ENCODE measurements at places on chromosomes 2 and 18. TPM values are rescaled to one million over a fixed set of nuclear protein-coding genes. Genes with fewer than 3 reads are reported as not detected.

DNA sequence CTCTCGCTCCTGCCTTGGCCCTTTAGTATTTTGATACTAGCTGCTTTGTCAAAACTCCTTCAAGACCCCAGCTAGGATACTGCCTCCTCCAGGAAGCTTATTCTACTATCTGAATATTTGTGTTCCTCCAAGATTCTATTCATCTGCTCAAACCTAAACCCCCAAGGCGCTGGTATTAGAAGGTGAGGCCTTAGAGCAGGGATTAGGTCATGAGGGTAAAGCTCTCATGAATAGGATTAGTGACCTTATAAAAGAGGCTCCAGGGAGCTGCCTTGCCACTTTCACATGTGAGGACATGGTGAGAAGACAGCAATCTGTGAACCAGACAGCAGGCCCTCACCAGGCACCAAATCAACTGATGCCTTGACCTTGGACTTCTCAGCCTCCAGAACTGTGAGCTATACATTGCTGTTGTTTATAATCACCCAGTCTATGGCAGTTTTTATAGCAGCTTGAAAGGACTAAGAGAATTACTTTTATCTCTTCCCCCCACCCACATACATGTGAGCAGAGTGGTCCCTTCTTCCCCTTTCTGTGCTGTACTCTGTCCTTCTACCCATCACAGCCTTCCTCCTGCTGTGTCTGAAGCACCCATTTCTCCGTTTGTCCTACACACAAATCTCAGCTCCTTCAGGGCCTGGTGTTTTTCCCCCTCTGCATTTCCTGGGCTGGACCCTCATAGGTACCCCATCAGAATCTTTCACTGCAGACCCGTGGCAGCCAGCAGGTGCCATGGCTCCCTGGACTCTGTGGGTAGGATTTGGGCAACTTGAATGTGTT lies 54.5 kb downstream of the HS1BP3 start:
- ATAC-seq, result no peak

DNA sequence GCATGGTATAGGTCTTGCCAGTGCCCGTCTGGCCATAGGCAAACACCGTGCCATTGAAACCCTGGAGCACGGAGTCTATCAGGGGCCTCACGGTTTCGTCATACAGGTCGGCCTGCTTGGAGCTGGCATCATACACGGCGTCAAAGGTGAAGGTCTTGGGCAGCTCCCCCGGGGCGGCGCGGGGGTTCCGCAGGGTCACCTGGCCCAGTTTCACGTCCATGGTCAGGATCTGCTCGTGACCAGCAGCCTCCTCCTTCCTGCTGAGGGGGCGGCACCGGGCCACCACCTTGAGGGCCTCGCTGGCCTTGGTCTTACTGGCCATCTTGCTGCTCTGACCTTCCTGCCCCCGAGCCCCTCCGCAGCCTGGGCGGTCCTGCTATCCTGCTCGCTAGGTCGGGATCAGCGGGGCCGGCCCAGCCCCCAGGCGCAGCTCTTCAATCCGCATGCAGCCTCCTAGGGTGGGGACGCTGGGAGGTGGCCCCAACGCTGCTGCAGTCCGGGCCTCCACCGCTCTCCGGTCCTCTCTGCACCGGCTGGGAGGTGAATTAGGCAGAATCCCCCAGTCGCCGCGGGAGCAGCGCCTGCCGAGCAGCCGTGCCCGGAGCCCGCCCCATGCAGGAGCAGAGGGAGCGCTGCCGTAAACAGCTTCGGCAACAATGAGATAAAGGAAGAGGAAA lies 563 bp downstream of the KIF3C start:
- ATAC-seq, result peak; percentile 32

DNA sequence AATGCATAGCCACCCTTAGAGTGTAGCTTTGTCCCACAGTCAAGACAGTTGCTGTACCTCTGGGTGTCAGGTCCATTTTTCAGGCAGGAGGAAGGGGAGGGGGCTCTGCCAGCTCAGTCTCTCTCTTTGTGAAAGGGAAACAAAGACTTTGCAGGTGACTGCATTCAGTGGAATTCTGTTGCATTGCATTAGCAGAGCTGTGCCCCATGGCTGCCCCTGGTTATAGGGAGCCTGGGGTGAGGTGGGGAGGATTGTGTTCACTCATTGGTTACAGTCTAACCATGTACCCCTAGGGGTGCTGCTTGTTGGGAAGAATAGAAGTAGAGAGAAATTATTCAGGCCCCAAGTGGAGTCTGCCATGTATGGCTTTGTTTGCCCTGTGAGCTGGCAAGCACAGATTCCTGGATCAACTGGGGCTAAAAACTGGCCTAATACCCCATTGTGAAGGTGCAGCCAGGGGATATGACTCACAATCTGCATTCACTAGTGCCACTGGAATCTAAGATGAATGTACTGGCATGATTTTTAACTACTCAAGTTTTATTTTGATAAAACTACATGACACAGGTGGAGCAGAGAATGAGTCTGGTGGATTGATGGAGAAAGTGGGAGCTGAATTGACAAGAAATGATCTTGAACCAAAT lies 118.4 kb downstream of the SH3BP4 start:
- no peak for ATAC-seq

GRCh38 chr2:82120115-82120514 lies 1815.6 kb upstream of the LRRTM1 start:
- no peak for ATAC-seq

DNA sequence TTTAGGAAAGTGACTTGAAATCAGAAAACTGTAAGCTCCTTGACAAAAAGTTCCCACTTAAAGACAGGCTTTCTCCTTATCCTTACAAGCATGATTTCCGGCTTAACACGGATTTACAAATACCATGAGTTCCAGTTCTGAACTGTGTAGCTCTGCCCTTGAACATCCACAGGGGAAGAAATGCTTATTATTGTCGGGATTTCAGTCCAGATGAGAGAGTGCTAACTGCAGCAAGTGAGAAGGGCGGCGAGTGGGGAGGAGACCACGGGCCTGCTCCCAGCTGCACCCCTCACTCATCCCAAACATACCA lies 73.1 kb downstream of the LRRC30 start:
- ATAC-seq, result no peak

Gene SERPINB5
- 0.13 TPM for total RNA-seq

Gene MARCHF4
- total RNA-seq, result not detected

- ATAC-seq, result peak; percentile 39
Observed at GRCh38 chr2:36717603-36718266, 21.2 kb downstream of the VIT start.

Gene SCLY
- total RNA-seq, result 14.2 TPM

- no peak for ATAC-seq
Observed at GRCh38 chr2:44545005-44545404, 183.3 kb downstream of the CAMKMT start.

DNA sequence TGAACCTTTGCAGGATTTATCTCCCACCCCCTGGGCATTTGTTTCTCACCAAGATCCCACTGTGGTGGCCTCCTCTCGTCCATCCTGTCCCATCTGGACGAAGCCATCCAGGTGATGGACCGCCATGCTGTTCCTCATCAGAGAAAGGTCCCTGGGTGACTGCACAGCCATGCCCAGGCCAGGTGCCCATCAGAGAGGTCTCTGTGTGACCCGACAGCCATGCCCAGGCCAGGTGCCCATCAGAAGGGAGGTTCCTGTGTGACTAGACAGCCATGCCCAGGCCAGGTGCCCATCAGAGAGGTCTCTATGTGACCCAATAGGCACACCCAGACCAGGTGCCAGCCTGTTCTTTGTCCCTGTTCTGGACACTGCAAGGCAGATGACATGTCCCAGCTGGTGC lies 360.9 kb upstream of the SALL3 start:
- ATAC-seq, result no peak

Gene AFF3
- total RNA-seq, result 74.8 TPM

- ATAC-seq, result no peak
Observed at GRCh38 chr18:9092665-9093064, 9.8 kb upstream of the NDUFV2 start.

- no peak for ATAC-seq
Observed at GRCh38 chr2:208363485-208363884, 43.1 kb upstream of the PTH2R start.

DNA sequence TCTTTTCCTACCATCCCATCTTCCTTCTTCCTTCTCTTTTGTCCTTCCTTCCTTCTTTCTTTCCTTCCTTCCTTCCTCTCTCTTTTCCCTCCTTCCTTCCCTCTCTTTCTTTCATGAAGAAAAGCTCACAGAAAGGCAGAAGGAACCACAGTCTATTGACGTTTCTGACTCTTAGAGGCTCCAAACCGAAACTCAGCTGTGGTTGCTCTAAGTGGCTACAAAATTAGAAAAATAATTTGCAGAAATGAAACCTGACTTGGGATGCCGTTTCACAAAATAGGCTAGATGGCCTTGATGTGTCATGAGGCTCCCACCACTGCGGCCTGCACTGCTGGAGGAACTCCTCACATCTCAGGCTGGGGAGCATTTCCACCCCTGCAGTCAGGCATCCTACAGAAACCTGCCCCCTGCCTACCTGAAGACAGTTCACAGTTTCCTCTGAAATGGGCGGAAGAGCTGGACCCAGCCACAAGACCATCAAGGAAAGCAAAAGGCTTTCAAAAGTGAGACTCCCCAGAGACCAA lies 165.6 kb downstream of the SMAD7 start:
- ATAC-seq, result no peak

Gene MARCO
- 56.1 TPM for total RNA-seq

GRCh38 chr2:215409331-215410127 lies 26.3 kb downstream of the FN1 start:
- no peak for ATAC-seq

Gene LHCGR
- 1.1 TPM for total RNA-seq

GRCh38 chr2:58762176-58762781 lies 521.2 kb upstream of the FANCL start:
- ATAC-seq, result no peak

Gene SLC19A3
- not detected for total RNA-seq

GRCh38 chr2:182598626-182599025 lies 117.4 kb upstream of the DNAJC10 start:
- no peak for ATAC-seq

DNA sequence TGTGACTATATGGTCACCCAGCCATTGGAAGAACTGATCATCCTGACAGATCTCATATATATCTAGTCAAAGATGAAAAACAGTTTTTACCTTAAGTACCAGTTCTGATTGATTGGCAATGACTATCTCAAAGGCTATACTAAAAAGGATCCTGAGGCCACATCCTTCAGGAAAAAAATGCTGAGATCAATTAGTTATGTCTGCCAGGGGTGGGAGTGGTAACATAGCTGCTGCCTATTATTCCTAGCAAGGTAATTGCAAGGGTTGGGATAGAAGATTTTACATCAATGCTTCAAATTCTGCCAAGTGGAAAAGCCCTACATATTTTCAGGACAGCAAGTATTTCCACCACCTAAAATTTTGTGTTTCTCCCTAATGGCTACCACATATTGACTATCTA lies 114.7 kb downstream of the C1D start:
- ATAC-seq, result no peak

DNA sequence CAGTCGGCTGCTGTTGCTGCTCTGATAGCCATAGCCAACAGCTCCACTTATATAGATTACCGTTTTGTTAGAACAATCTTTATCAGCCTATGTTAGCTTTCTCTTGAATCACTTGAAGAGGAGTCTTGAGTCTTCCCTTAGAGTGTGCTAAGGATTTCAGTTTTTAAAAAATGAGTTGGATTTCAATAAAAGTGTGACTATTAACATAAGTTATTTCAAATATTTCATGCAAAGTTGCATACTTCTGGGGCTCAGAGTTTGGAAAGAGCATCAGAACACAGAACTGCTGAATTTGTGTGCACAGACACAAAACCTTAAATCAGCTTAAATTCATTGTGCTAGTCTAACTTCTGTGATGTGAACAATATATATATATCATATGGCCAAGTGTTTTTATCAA lies 174.7 kb downstream of the MTX2 start:
- no peak for ATAC-seq

- ATAC-seq, result no peak
Observed at GRCh38 chr18:25140962-25141308, 211.0 kb downstream of the ZNF521 start.

Gene FSHR
- total RNA-seq, result not detected

DNA sequence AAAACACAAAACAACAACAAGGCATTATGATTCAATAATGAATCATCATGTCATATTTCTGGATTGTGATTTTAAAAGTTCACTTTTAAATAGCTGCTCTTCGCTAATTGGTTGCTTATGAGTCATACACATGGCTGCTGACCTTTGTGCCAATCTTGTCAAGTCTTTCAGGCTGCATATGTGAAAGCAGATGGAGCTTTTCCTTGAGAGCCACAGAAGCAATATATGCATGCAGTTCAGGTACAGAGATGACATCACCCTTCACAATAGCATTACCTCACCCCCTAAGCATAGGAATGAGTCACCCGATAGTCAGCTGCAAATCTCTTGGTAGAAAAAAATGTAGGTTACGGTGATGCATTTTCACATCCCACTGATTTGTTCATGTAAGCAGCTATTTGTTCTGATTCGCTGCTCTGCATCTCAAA lies 27.2 kb downstream of the EIF2AK3 start:
- ATAC-seq, result peak; percentile 83

GRCh38 chr2:199707593-199708185 lies 143.3 kb downstream of the FTCDNL1 start:
- ATAC-seq, result no peak

GRCh38 chr18:50738098-50738757 lies 81.6 kb downstream of the MRO start:
- ATAC-seq, result no peak

GRCh38 chr2:18925296-18925695 lies 335.9 kb upstream of the NT5C1B start:
- ATAC-seq, result no peak

DNA sequence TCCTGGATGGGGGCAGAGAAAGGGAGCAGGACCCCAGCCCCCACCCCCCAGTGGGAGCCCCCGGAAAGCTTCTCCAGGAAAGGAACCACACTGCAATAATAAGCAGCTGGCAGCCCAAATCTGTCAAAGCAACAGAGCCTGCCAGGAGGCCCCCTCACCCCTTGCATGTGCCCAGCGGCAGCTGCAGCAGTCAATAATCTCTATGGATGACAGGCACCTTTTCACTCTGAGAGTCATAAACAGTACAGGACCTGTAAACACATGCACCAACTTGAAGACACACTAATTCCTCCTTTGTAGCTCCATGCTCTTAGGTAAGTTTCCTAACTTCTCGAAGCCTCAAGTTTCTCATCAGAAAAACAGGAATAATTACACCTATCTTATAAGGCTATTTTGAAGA lies 26.2 kb upstream of the KDM3A start:
- ATAC-seq, result no peak

Gene KCNS3
- 38.1 TPM for total RNA-seq

Gene ASB18
- not detected for total RNA-seq

Gene PSMD14
- 33.3 TPM for total RNA-seq

- no peak for ATAC-seq
Observed at GRCh38 chr2:188919824-188920223, 54.3 kb upstream of the COL3A1 start.
